Umbilical cord (tissue), 2 donors: ENCODE measurements at places on chromosomes 12 and 14. TPM values are rescaled to one million over a fixed set of nuclear protein-coding genes. Genes with fewer than 3 reads are reported as not detected.

Gene MORN3
- 1.9 TPM for total RNA-seq

Gene SSTR1
- 5.8 TPM for total RNA-seq

Gene TMEM119
- 85.0 TPM for total RNA-seq

Gene RFLNA
- total RNA-seq = 7.2 TPM

Gene SERPINA3
- 13.2 TPM for total RNA-seq

Gene NGB
- total RNA-seq = not detected

Gene AQP6
- total RNA-seq = 0.48 TPM

Gene TAPBPL
- 3.6 TPM for total RNA-seq

Gene P2RX7
- 5.3 TPM for total RNA-seq

Gene ZDHHC22
- 0.24 TPM for total RNA-seq

Gene TAS2R50
- total RNA-seq = 5.8 TPM

Gene OR4K13
- 3.4 TPM for total RNA-seq

Gene C14orf93
- 12.3 TPM for total RNA-seq

Gene KLRC4
- 12.8 TPM for total RNA-seq

Gene SLC6A12
- not detected for total RNA-seq
